Keratinocyte (primary cell): ENCODE measurements at places on chromosomes 11 and 22.
A peak's percentile ranks its signal among the peaks of the same experiment; 100 is the strongest.

- DNase-seq, result no peak
Observed at GRCh38 chr11:9025101-9025850, 21.5 kb upstream of the NRIP3 start.

DNA sequence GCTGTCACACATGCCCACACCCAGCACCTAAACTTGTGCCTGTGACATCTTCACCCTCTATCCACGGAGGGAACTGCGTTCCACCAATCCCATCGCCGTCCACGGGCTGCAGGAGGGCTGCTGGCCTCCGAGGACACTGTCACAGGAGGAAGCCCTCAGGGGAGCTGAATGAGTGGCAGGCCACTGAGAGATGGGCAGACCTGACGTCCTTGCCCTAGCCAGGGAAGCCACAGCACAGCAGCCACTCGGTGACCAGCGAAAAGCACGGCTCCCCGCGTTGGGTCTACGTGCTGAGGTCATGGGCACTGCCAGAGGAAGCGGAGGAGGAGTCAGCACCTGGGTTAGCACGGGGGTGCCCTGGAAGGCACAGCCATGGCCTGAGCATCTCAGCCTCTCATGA, 50.5 kb downstream of the IGSF9B start:
- DNase-seq, result no peak

GRCh38 chr11:125483592-125483991, 12.5 kb downstream of the FEZ1 start:
- DNase-seq, result no peak

GRCh38 chr22:20404881-20405280, 10.9 kb downstream of the ZNF74 start:
- no peak for DNase-seq

DNA sequence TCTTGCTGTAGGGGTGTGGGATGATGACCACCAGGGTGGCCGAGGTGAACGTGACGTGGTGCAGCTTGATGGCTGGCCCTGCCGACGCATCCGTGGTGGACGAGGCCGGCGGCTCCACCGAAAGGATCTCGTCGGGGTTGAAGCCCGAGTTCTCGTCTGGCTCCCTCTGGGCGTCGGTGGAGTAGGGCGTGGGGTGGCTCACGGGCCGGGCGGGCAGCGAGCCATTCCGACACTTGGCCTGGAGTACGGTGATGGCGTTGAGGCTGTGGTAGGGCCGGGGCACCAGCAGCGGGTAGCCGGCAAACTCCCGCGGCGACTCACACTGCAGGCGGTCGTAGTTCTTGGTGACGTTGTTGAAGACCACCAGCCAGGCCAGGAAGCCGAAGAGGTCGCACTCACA, 52.7 kb downstream of the ELFN2 start:
- DNase-seq, result no peak

- peak; percentile 15 for DNase-seq
Observed at GRCh38 chr11:24400059-24400665, 96.7 kb upstream of the LUZP2 start.

- no peak for DNase-seq
Observed at GRCh38 chr22:22442928-22443709, 65.4 kb downstream of the ZNF280B start.

DNA sequence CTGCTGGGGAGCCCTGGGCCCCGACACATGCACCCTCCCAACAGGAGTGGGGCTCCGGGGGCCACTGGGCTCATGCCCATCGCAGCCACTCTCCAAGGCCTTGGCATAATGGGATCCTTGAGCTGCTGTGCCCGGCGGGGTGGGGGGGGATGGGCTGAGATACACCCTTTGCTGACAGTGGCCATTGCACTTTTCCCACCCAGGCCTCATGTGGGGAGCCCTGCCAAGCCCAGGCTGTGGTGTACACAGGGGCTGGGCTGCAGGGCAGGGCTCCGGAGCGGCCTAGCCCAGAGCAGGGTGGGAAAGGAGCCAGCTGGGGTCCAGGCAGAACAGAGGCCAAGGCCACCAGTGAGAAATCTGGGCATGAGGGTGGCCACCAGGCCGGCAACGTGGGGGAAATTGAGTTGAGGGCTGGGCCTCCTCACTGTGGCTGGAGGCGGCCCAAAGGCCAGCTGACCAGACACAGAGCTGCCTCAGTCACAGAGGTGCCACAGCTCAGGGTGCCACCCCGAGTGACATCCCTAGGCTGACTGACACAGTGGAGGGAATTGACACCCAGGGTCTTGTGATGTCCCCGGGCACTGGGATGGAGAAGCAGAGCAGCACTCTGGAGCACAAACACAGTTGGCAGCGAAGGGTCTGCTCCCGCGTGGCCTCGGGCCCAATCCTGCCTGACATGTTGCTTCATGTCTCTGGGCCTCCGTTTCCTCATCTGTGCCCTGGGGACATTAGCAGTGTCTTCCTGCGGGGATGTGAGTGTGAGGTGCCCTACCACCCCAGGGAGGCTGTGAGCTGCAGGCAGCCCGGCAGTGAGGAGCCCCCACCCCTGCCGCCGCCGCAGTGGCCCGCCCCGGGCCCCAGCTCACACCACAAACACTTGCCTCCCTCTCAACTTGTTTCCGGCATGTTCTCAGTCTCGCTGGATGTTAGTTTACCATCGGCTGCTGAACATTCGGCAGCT, 30.4 kb downstream of the RTN4R start:
- no peak for DNase-seq

- DNase-seq, result no peak
Observed at GRCh38 chr11:112525844-112526590, 265.4 kb upstream of the PLET1 start.
